ENCODE measurements at places on chromosomes 1 and 21.

GRCh38 chr1:109546311-109547109, 1.9 kb upstream of the GNAI3 start:
- peak; percentile 76 for DNase-seq

GRCh38 chr1:108830119-108831008, 26.5 kb downstream of the AKNAD1 start:
- peak; percentile 77 for DNase-seq

GRCh38 chr1:169894424-169895145, 889 bp upstream of the SCYL3 start:
- DNase-seq = no peak

DNA sequence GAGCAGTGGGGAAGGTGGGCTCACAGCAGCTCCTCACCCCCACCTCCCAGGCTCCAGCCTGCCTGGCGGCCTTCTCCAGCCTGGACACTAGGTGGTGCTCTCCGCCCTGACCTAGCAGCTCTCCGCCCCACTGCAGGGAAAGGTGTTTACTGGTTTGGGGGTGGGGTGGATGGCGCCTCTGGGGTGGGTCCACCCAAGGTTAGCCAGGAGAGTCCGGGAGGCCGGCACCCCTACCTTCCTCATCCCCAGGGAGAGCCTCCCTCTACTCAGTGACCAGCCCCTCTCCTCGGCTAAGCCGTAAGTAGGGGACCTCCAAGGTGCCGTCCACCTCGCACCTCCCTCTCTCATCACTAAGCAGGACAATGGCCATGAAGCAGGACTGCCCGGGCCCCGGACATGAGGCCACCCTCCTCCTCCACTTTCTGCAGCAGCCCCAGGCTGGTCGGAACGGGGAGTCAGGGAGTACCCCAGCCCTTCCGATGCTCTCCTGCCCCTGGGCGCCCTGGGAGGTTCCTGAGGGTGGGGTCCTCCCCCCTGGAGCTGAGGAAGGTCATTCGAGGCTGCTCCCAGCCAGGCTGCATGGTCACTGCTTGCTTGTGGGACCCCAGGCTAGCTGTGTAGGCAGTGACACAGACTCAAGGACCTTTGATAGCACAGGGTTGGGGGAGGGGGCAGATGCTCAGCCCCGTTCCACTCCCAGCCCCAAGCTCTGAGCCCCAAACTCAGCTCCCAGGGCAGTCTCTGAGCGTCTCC, 101.4 kb upstream of the VAMP3 start:
- DNase-seq = peak; percentile 9

GRCh38 chr1:223609066-223609465, 56.4 kb downstream of the CAPN8 start:
- DNase-seq = no peak

DNA sequence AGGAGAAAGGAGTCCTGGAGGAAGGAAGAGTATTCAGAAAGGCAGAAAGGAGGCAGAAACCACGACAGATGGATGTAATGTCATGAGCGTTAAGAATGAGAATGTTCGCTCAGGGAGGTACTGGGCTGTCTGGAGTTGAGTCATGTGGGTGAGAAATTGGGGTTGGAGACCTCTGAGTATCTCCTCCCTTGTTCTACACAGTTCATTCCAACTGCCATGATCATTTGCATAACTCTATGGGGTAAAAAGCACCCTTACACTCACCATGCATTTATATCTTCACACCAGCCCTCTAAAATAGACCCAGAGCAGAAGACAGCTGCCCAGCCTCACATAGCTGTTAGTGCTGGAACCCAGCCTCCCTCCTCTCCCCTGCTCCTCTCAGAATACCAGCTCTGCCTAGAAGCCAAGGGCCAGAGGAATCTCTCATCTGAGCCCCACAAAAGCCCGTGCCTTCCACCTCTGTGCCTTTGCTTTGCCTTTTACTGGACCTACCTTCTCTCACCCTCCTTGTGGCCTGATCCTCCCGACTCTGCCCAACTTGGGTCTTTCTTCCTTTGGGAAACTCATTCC, 85.2 kb downstream of the BEND5 start:
- DNase-seq = no peak

DNA sequence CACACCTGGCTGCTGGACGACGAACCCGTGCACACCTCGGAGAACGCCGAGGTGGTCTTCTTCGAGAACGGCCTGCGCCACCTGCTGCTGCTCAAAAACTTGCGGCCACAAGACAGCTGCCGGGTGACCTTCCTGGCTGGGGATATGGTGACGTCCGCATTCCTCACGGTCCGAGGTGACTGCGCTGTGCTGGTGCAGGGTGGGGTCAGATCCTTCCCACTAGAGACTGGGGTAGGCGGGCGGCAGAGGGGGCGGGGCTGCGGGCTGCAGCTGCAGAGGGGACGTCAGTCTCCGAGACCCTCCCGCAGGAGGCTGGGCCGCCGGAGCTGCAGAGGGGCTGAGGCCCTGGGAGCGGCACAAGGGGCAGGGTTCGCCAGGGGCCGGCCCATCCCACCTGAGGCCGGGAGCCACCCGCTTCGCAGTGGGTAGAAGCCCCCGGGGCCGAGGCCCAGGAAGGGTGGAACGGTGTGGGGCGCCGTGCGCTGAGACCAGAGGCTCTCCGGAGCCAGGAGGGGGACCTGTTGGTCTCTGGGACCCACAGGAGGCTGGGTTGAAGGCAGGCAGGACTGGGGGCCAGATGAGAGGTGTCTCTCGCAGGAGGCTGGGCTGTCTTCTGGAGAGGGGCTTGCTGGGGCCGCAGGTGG, 90.6 kb downstream of the TRIM11 start:
- DNase-seq = no peak

- DNase-seq = peak; percentile 31
Measured at GRCh38 chr1:118335331-118335732, 150.3 kb upstream of the SPAG17 start.

DNA sequence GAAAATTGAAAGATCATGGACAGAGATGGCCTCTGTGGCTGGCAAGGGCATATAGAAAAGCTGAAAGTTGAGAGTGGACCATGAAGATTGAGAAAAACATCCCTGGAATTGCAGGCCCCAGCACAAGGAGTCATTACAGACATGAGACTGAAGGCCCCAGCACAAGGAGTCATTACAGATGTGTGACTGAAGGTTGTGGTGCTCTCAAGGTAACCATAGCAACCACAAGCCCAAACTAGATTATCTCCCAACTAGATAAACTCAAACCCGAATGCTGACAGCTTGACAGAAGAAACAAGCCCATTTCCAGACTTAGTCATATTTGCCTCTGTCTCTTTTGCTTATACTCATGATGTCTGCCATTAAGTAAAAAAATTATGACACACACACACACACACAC, 1252.1 kb upstream of the ADGRL4 start:
- no peak for DNase-seq

DNA sequence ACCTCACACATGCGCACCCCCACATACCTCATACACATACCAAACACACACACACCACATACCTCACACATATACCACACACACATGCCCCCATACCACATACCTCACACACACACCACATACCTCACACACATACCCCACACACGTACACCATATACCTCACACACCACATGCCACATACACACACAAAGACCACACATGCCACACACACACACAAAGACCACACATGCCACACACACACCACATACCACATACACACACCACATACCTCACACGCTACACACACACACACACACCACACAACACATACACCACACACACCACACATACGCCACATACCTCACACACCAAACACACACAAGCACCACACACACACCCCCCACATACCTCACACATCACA, 30.0 kb downstream of the HIVEP3 start:
- no peak for DNase-seq

- DNase-seq = no peak
Measured at GRCh38 chr21:34835526-34835925, 166.7 kb downstream of the CLIC6 start.

- DNase-seq = no peak
Measured at GRCh38 chr21:14567331-14568279, 21.5 kb upstream of the SAMSN1 start.

DNA sequence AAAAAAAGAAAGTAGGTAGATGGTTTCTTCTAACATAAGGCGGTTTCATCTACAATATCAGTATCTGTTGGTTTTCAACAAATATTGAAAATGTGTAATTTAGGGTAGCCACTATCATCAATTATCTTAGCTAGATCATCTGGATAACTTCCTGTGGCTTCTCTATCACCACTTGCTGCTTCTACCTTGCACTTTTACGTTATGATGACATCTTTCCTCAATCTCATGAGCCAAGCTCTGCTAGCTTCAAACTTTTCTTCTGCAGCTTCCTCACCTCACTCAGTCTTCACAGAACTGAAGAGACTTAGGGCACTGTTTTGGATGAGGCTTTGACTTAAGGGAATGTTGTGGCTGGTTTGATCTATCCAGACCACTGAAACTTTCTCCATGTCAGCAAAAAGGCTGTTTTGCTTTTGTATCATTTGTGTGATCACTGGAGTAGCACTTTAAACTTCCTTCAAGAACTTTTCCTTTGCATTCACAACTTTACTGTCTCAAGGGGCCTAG, 144.9 kb upstream of the HP1BP3 start:
- DNase-seq = no peak

GRCh38 chr1:10718083-10718415, 78.4 kb downstream of the CASZ1 start:
- no peak for DNase-seq

DNA sequence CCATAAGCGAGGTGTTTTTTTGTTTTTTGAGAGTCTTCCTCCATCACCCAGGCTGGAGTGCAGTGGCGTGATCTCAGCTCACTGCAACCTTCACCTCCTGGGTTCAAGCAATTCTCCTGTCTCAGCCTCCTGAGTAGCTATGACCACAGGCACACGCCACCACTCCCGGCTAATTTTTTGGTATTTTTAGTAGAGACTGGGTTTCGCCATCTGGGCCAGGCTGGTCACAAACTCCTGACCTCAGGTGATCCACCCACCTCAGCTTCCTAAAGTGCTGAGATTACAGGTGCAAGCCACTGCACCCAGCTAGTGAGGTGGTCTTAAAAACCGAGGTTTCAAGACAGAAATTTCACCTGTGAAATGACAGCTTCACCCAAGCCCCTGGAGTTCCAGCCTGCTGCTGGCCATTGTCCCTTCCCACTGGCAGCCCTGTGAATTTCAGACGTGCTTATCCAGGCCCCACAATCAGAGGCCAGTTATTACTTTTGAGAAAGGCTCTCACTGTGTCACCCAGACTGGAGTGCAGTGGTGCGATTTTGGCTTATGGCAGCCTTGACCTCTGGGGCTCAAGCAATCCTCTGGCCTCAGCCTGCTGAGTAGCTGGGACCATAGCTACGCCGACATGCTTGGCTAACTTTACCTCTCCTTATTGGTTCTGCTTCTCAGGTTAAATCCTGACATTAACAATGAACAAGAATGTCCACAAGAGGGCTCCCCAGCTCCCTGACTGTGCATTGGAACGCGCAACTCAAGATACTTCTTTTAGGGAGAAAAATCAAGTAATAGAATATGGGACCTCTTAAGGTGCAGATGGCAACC, 19.4 kb downstream of the ENO1 start:
- no peak for DNase-seq

DNA sequence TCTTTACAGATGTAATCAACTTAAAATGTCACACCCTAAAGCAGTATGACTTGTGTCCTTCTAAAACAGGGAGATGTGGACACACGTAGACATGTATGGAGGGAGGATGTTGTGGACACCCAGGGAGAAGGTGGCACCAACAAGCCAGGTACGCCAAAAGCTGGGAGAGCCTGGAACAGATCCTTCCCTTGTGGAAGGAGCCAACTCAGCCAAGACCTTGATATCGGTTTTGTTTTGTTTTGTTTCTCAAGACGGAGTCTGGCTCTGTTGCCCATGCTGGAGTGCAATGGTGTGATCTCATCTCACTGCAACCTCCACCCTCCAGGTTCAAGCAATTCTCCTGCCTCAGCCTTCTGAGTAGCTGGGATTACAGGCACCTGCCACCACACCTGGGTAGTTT, 45.6 kb downstream of the CHAF1B start:
- no peak for DNase-seq

DNA sequence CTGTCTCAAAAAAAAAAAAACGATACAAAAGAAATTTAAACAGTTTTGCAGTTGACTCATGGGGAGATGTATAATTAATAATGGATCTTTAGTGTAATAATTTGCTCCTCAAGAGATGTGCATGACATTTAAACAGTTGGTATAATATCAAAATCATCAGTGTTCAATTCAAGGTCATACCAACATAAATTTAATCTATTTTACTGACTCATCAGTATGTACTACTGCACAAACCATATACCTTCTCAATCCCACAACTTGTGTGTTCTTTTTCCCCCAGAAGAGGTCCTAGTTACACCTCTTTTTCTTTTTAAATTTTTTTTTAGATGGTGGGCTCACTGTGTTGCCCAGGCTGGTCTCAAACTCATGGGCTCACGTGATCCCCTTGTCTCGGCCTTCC, 23.6 kb downstream of the CDKN2C start:
- DNase-seq = no peak

- DNase-seq = no peak
Measured at GRCh38 chr1:165738794-165739193, 29.9 kb downstream of the TMCO1 start.

- DNase-seq = no peak
Measured at GRCh38 chr1:166170726-166171125, 3.9 kb upstream of the FAM78B start.

DNA sequence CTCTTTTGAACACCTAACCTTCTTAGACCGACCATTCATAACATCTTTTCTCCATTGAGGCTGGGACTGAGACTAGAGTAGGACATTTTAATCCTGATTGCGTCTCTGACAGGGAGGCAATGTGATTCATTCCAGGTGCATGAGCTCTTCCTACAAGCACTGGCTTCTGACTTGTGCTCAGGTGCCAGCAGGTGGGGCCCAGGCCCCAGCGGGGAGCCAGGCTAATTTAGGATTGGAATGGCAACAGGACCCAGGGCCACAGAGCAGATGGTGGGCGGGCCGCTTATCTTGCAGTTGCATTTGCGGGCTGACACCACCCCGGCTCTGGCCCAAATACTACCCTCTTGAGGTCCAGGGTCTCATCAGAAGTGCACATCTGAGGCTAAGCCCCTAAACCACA, 4.1 kb downstream of the GPA33 start:
- no peak for DNase-seq

GRCh38 chr1:62962014-62962812, 178.3 kb downstream of the ATG4C start:
- no peak for DNase-seq

DNA sequence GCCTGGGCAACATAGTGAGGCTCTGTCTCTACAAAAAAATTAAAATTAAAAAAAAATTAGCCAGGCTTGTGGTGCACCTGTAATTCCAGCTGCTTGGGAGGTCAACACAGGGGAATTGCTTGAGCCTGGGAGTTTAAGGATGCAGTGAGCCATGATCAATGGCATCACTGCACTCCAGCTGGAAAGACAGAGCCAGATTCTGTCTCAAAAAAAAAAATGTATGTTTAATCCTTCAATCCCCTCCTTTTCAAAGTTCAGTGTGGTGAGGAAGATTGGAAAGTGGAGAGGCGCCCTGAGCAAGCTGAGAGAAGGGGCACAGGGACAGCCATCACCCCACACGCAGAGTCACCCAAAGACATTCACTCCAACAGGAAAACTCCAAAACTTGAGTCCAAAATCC, 97.7 kb upstream of the BACE2 start:
- no peak for DNase-seq

- no peak for DNase-seq
Measured at GRCh38 chr1:79695138-79695537, 688.6 kb upstream of the ADGRL4 start.

GRCh38 chr1:118306851-118307250, 121.8 kb upstream of the SPAG17 start:
- DNase-seq = no peak

All from T1000 (cell line).